GM18507 (cell line): ENCODE measurements at places on chromosomes 11 and 22.

GRCh38 chr22:28791841-28792490 is 8.4 kb downstream of the XBP1 start:
- DNase-seq = no peak

- no peak for DNase-seq
Measured at GRCh38 chr11:69141742-69142141, 14.0 kb upstream of the SMIM38 start.

DNA sequence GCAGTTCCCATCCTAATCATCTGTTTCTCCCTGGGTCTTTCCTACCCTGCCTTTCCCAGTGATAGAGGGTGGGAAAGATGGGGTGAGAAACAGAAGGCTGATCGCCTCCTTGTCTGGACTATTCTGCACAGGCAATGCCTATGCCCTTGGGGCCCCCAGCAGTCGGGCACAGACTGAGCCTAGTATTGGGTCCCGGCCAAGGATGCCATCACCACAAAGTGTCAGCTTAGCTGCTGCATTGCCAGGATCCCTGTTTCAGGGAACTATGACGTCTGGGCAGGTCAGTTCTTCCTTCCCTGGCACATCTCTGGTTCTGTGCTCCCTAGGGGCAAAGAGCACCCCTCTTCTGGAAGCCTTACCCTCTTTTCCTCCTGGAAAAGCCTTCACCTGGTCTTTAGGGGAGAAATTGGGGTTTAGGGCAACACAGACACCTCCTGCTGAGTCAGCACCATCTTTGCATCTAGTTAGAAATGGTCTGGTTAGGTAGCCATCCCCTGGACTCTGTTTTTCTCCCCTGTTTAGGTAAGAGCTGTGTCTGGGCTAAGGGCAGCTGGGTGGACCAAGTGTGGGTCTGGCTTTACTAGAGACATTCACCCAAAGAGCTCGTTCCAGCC is 2.1 kb downstream of the ADAMTS8 start:
- DNase-seq = no peak

GRCh38 chr11:11454671-11455223 is 101.7 kb upstream of the CSNK2A3 start:
- DNase-seq = no peak

- DNase-seq = no peak
Measured at GRCh38 chr11:93099806-93100205, 98.0 kb downstream of the SLC36A4 start.

DNA sequence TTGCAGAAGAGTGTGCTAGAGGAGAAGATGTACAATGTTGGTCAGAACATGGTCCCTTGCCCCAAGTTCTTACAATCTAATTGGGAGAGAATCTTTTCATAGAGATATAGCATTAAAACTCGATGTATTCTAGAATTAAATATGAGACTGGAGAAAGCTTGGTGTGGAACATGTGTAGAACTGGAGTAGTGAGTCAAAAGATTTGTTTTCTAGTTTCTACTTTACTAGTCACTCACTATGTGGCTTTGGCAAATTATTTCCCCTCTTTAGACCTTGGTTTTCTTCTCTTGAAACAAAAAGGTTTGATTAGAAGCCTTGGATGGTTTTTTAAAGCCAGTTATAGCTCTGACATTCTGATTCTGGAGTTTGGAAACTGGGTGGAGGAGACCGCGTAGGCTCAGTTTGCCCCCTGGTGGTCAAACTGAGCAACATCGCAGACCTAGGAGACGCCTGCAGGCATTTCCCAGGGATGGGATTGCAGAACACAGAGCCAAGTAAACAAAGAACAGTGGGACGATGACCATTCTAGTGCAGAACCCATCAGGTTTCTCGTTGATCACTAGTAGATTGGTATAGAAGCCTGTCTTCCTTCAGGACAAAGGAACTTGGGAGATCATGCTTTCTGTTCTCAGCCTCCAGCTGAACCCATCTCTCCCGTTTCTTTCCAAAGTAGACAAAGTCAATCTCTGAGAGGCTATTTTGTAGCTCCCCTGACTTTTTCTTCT is 8.5 kb upstream of the CHRDL2 start:
- no peak for DNase-seq

DNA sequence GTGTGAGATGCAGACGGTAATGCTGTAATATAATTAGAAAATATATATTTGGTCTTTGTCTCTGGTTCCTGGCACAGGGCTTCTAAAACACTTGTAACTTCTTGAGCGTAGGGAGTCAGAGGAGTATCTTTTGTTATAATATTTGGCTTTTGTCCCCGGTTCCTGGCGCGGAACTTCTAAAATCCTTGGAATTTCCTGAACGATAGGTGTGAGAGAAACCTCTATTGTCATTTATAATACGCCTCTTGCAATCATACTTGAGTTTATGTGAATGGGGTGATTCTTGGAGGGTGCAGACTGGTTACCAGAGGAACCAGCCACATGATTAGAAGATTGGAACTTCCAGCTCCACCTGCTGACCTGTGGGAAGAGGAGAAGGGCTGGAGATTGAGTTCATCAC is 54.1 kb upstream of the ZBED5 start:
- no peak for DNase-seq

DNA sequence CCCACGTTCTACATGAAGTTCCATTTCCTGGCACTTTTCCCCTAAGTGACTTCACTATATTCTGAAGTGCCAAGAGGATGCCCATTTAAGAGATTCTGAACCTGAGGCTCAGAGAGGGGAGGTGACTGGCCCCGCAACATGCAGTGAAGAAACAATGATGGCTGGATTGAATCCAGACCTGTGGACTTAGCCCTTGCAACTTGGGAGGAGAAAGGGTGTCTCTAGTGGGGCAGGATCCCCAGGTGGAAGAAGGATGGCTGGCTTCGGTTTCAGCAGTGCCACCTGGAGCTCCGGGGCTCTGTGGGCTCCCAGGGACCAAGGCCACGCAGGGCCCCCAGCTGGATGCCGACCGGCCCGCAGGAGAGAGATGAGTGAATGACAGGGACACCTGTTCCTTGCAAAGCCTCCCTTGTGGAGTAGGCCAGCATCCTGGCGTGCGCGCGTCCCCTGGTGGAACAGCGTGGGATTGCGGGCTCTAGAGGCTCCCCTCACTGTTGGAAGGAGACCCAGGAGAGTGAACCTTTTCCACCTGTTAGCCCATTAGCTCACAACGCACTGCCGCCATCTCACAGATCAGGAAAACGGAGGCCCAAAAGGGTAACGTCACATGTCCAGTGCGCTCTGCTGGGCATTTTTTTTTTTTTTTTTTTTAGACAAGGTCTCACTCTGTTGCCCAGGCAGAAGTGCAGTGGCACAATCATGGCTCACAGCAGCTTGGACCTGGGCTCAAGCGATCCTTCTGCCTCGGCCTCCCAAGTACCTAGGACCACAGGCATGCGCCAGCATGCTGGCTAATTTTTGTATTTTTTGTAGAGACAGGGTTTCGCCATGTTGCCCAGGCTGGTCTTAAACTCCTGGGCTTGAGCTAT is 104.7 kb downstream of the KIAA1671 start:
- no peak for DNase-seq

GRCh38 chr11:60235321-60235720 is 7.6 kb downstream of the MS4A4E start:
- DNase-seq = no peak

DNA sequence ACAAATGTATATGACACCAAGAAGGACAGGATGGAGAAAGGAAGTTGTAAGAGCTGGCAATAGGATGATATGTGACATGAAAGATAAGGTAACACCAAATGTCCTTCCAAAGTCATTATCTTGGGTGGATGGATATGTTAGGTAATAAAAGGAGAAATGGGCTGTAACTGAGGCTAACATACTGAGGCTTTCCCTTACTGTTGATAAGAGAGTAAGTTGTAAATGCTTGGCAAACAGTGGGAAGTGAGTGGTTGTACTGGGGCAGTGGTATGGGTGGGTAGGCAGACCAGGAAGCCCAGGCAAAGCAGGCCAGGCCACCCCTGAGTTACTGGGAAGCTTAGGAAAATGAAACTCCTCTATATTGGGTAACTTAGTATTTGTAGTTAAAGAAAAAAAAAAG is 73.7 kb downstream of the ARHGAP42 start:
- no peak for DNase-seq

- DNase-seq = no peak
Measured at GRCh38 chr22:32801537-32802236, at the start of gene TIMP3. TIMP3 (plus strand) TSS chr22:32801705; CDS start chr22:32802002, 297 bp downstream.

DNA sequence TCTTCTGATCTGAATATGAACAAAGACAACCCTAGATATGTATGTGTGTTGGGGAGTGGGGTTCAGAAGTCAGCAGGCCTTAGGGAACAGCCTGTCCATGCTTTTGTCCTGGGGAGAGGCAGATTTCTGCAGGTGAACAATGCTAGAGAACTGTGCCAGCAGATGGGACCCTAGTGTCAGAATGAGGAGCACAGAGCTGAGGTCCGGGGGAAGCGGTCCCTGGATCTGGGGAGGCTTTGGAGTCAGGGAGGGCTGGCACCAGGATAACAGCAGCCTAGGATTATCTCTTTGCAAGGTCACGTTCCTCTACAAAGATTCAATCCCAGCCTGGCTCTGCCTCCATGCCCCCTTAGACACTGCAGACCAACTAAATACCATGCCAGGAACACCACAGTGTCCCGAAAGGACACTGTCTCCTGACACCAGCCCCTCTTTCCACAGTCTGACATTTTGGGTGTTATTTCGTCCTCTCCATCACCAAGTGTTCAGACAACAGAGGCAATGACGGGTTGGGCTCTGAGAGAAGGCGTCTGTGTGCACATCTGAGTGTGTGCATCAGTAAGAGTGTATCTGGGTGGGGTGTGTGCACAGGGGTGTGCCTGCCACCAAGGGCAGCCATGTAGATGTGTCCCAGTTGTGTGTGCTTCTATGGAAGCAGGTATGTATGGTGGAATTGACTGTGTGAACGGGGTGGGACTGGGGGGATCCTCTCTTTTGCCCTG is 43.5 kb downstream of the EIF3F start:
- DNase-seq = no peak

- DNase-seq = no peak
Measured at GRCh38 chr22:25083056-25083806, 116.4 kb upstream of the CRYBB3 start.

GRCh38 chr22:32414191-32414590 is 2.1 kb upstream of the RTCB start:
- DNase-seq = no peak

DNA sequence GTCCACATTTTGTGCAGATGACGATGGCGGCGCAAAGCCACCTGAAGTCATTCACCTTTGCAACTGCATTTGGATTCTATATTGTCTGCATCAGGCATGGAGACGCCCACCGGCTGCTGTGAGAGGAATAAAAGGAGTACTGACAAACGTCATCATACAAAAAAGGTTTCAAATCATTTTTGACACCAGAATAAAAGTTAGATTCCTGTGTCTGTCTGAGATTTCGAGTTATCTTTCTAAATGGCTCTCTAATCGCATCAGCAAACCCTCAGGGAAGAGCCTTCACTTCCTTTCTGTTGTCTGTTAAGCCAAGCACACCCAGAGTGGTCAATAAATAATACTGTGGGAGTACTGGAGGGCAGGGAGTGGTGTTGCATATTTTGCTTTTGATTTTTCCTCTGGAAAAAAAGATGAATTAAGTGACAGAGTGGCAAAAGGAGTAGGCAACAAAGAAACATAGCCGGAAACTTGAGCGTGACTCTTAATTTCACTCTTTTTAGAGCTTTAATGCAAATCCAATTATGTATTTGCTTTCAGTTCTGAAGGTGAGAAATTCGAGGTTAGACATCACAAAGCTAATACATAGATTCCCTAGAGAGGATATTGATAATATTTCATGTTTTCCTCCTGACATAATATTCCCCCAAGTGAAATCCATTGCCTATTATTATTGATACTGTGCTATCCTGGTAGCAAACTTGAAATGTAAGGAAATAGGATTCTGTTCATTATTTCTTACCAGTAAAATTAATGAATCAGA is 150.8 kb upstream of the MTMR2 start:
- DNase-seq = no peak

GRCh38 chr22:16915701-16916100 is 90.5 kb upstream of the XKR3 start:
- DNase-seq = no peak

DNA sequence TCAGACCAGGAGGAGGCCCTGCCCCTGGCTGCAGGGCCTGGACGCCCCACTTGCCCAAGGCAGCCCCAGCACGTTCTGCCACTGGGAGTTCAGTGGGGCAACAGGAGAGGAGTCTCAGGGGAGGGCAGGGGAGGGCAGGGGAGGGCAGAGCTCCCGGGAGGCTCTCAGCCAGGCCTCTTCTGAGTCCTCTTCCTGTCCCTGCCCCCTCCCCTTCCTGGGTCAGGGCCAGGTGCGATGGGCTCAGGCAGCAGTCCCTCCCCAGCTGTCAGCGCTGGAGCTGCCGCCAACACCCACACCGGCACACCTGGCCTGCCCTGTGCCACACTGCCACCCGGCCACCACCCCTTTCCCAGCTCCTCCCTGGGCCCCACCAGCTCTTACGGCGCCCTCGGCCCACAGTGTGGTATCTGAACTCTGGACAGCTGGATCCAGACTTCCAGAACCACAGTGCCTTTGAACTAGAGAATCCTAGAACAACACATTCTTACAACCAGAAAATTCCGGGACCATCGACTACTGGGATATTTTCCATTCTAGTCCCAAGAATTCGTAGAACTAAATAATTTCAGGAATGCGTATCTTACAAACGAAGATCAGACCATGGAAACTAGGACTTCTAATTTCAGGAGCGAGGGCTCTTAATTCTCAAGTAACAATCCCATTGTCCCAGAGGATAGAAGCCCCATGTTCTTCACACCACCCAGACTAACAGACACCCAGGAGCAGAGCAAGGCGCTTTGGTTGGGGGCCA is 21.8 kb downstream of the RPL3 start:
- no peak for DNase-seq
